Activated naive CD4-positive, alpha-beta T cell treated with anti-CD3 and anti-CD28 coated beads, Interleukin-2, amount 10 ng/mL, durations not matched to agents 7 days and 5 days (primary cell): ENCODE measurements at places on chromosomes 7 and 10.

DNA sequence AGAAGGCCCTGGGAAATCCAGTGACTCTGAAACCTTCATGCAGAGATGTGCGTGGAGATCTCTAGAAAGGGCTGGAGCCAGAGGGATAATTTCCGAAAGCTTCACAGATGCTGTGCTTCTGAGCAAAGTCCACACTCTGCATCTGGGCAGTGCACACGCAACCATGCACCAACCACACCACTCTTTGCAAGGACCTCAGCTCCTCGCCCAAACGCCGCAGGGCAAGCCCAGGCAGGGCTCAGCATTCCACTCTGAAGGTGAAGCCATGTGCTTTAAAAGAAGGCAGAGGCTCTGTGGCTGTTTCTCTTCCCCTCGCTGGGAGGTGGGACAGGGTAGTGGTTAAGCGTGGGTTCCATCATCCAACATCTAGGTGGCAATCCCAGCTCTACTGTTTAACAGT is 48.4 kb downstream of the ASB13 start:
- DNase-seq, result no peak

DNA sequence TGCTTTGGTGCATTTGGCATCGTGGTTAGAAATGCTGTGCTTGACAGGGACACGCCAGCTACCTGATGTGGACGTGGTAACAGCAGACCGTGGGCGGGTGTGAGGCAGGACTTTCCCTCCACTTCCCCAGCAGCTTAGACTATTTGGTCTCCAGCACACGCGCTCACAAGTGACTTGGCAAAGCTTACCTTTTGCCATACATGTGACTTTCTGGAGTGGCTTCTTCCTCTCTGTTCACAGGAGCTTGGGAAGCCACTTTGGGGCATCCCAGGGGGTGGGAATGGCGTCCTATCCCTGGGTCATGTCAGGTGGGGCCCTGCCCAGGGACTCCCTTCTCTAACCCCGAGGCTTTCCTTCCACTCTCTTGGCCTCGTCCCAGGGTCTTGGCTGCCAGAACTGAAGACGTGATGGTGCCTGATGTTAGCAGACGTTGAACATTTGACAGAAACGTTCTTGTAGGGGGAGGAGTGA is 228.7 kb upstream of the KLF6 start:
- no peak for DNase-seq

- no peak for DNase-seq
Measured at GRCh38 chr10:64486149-64486548, 964.9 kb downstream of the REEP3 start.

DNA sequence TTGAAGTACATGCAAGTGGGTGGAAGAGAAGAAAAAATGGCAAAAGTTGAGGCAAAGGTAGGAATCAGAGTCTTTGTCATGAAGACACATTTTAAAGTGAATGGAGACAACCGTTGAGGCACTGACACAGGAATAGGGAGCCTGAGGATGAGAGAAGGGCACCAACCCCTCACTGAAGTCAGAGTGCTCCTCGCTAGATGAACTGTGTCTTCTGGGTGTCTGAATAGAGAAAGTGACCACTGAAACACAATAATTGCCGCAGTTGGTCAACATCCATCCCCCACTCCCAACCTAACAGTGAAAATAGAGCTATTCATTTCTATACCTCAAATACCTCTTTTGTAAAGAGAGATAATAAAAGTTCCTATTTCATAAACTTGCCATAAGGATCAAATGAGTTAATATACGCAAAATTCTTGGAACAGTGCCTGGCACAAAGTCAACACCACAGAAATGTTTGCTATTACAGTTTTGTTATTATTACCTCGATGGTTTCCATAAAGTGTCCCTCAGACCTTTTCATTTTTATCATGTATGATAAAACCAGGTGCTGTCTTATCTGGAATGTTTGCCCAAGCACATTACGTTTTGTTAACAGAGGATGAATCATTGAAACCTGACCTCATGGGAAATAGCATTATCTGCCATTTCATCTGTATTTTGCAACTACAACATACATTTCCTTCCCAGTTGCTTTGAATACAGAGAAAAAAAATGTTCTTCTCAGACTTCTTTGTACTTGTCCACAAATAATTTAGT is 61.8 kb upstream of the SP4 start:
- no peak for DNase-seq

GRCh38 chr7:3964980-3965606 is 664.0 kb downstream of the SDK1 start:
- no peak for DNase-seq

GRCh38 chr7:40147371-40148246 is 12.8 kb downstream of the SUGCT start:
- DNase-seq, result no peak

GRCh38 chr7:148391591-148391990 is 199.0 kb upstream of the C7orf33 start:
- no peak for DNase-seq

GRCh38 chr7:69575651-69576050 is 22.6 kb upstream of the AUTS2 start:
- DNase-seq, result no peak

DNA sequence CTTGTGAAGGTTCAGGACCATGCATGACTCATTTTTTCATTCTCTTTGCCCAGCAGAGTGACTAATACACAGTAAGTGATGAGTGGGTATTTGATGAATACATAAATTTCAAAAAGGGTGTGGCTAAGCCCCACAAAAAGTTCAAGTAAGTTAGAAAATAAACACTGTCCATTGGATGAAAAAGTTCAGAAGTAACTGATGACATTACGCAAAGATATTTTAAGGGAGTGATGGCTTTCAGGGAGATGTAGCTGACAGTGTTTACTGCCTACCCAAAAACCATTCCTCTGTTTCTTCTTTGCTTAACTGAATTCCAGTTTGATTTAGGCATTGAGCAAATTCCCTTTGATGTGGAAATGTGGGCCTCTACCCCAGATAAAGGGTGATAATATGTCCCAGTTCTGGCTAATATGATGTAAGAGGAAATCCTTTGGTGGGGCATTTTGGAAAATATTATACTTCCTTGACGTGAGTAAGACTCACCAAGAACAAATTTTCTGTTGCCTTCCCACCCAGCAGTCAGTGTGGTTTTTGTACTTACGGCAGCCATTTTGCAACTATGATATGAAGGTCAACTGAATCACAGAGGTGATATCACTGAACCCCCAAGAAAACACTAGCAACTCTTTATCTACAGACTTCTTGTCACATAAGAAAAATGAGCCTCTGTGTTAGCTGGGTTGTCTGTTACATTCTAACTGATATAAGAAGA is 29.0 kb upstream of the EBLN1 start:
- DNase-seq, result no peak
